CD4-positive, alpha-beta T cell treated with Interleukin-1 beta for 1 hour (primary cell): ENCODE measurements at places on chromosomes 13 and 19.

DNA sequence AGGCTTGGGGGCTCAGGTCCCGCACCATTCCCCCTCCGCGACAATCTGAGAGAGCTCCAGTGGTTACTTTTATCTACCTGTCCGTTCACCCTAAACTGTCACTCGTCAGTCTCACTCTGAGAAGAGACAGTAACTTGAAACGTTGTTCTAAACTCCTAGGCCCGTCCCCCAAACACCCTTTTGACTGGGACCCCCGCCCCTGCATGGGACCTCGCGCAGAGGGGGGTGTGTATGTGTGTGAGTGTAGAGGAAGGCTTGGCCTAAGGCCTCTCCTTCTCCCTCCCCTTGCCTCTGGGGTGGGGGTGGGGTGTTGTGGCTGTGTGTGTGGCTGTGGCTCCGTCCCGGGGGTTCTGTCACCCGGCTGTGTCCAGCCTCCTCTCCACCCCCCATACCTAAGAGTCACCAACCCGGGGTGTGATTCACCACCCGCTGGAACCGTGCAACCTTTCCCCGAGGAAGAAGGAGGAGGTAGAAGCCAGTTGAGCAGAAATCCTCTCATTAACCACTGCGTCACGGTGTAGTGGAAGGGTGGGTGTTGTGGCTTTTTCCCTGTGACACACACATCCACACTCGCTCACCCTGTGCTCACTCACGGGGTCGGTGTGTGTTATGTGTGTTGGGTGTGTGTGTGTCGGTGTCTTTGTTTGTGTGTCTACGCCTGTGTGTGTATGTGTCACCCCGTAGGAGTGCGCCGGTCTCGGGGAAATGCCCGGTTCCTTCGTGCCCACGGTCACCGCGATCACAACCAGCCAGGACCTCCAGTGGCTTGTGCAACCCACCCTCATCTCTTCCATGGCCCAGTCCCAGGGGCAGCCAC lies 2.4 kb downstream of the FOSB start:
- DNase-seq: peak; percentile 77

- peak; percentile 20 for DNase-seq
Measured at GRCh38 chr13:80339912-80340650, 845 bp downstream of the SPRY2 start.

GRCh38 chr13:36362914-36363313 lies 16.7 kb upstream of the SPART start:
- DNase-seq: no peak

DNA sequence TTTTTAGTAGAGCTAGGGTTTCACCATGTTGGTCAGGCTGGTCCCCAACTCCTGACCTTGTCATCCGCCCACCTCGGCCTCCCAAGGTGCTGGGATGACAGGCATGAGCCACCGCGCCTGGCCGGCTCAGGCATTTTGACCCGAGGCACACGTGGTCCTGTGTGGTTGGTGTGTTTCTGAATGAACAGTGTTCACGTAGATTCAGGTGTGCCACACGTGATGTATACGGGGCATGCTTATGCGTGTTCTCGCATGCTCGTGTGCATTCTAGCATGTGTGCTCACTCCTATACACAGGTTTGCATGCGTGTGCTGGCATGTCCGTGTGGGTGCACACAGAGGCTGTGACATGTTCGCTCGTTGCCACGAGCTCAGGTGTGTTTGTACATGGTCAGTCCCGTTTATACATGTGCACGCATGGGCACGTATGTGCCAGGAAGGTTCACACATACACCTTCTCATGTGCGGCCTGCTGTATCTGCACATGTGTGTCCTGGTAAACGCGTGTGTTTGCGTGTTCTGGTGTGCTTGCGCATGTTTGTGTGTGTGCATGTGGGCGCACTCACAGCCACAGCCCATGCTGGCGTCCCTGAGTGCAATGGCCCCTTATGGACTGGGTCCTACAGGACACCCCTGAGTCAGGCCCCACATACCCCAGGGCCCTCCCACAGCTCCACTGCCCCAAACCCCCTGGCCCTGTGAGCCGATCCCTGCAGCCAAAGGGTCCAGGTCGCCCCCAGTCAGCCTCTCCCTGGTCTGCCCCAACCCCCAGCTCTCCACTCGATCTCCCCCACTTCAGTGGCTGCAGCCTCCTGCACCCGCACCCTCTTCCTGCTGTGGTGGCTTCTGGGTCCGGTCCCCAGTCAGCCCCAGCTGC lies 20.6 kb upstream of the TCF3 start:
- DNase-seq: no peak

DNA sequence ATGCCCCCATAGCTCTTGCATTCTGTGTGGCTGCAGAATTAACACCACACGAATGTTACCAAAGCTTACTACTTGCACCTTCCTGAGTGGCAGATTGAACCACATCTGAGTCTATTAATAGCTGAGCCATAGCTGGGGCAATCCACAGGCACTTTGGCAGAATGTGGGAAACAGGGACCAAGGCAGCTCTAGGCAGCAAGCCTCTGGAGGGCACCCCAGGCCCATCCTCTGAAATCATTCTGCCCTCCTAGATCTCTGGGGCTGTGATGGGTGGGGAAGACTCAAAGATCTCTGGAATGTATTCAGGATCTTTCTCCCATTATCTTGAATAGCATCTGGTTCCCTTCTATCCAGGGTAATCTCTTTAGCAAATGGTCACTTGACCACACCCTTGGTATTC lies 139.3 kb downstream of the TNFRSF19 start:
- DNase-seq: no peak

- no peak for DNase-seq
Measured at GRCh38 chr13:110298505-110299282, 8.3 kb downstream of the COL4A1 start.

GRCh38 chr13:39273953-39274738 lies 235.9 kb downstream of the NHLRC3 start:
- no peak for DNase-seq

DNA sequence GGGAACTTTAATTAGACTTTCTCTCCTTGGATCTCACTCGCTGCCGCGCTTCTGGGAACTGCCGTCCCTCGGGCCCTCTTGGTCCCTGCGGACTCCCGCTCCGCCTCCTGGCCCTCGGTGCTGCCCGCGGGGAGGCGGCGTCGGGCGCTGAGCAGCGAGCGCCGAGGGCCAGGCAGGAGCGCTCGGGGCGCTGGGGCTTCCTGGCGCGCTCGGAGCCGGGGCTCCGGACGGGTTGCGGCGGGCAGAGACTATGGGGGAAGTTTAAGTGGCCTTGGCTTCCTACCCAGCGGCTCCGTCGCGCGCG lies 704 bp downstream of the CHST8 start:
- no peak for DNase-seq

- no peak for DNase-seq
Measured at GRCh38 chr19:57075125-57075524, 44.7 kb upstream of the USP29 start.

DNA sequence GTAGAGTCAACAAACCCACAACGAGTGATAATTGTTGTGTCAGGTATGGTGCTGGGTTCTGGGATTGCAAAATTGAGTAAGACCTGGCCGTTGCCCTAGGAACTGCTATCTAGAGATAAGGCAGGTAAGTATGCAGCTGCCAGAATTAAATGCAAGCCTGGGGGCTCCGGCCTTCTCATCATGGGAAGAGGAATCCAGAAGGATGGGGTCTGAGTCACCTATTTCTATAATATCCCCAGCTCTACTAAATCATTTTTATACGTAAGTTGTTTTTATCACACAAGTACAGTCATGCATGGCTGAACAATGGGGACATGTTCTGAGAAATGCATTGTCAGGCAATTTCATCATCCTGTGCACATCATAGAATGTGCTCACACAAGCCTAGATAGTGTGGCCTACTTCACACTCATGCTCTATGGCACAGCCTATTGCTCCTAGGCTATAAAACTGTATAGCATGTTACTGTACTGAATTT lies 203.0 kb downstream of the KLF5 start:
- no peak for DNase-seq

DNA sequence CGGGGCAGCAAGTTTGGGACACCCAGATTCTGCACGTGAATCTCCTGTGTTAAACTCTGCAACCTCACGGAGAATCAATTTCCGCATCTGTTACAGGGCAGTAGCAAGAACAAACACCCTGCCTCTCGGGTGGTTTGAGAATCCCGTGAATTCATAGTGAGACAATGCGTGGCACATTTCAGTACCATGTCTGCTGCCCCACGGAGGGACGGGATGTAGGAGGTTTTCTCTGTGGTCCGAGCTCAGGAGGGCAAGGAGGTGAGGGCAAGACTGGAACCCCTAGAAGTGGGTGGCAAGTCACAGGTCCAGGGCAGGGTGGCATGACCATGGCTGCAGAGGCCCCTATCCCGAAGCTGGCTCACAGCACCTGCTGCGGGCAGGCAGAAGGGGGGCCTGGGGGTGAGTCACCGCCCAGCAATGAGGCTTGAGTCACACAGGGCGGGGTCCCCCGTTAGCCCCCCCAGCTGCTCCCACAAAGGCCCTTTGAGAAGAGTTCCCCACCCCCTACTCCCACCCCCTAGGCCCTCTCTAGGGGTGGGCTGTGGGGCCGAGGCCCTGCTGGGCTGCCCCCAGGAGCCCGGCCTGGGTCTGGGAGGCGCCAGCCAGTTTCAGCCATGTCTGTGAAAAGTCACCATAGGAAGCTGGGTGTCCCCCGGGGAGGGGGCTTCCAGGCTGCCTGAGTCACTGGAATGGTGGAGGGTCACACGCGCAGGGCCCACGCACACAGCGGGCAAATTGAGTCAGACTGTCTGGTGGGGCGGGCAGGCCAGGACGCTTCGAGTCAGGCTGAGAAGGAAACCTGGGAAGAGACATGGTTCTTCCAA lies 25.8 kb upstream of the NANOS3 start:
- DNase-seq: peak; percentile 62

GRCh38 chr13:33761740-33762139 lies 56.2 kb upstream of the RFC3 start:
- no peak for DNase-seq

DNA sequence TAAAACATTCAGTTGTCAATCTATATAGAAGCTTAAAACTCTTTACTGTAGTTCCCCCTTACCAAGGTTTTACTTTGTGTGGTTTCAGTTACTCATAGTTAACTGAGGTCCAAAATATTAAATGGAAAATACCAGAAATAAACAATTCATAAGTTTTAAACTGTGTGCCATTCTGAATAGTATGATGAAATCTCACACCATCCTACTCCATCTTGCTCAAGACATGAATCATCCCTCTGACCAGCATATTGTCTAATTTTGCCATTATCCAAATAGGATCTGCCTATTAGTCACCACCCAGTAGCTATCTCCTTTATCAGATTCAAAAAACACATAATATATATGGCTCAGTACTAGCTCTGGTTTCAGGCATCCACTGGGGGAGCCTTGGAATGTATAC lies 22.4 kb downstream of the ZNF571 start:
- no peak for DNase-seq

DNA sequence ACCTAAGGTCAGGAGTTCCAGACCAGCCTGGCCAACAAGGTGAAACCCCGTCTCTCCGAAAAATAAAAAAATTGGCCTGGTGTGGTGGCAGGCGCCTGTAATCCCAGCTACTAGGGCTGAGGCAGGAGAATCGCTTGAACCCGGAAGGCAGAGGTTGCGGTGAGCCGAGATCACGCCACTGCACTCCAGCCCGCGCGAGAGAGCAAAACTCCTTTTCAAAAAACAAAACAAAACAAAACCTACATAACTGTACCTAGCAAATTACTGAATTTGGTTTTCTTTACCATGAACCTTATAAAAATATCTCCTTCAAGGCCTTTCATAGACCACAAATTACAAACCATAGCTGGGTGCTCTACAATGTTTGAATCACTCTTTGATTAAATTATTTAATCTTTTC lies 760 bp downstream of the ZNF91 start:
- DNase-seq: peak; percentile 59

- DNase-seq: peak; percentile 4
Measured at GRCh38 chr13:110387451-110388107, 80.5 kb downstream of the COL4A2 start.

DNA sequence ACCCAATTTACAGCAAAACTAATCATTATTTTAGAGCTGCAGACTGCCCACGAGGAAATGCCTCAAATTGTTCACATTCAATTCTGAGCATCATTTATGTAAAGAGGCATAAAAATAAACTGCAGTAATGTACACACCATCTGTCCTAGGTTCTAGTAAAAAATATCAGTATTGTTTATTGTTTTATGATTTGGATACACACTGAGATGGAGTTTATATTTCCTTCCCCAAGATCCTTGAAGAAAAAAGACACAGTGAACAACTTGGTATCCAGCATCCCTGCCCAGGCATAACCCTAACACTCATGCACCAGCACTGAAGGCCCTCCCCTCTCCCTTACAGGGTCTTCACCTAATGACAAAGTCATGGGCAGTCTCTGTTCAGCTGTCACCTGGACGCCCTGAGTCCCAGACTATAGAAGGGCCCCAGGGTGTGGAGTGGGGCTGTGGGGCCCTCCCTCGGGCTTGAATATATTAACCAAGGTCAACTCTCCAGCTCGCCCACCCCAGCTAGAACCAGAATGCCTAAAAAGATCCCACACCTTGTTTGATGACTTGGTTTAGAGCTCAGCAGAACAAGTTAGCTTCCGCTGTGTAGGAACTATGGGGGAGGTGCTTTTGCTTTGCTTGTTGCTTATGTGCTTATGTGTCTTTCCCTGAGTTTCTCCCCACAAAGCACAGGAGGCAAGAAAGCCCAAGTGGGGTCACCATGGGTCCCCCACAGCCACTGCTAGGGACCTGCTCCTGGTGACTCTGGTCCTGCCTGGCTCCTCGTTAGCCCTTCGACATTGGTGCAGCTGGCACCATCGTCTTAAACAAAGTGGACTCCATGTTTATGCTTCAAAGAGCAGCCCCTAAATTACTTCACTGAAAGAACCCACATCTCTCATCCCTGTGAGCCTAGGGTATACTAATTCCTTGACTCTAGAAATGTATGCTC lies 111.1 kb downstream of the COL4A1 start:
- DNase-seq: no peak

DNA sequence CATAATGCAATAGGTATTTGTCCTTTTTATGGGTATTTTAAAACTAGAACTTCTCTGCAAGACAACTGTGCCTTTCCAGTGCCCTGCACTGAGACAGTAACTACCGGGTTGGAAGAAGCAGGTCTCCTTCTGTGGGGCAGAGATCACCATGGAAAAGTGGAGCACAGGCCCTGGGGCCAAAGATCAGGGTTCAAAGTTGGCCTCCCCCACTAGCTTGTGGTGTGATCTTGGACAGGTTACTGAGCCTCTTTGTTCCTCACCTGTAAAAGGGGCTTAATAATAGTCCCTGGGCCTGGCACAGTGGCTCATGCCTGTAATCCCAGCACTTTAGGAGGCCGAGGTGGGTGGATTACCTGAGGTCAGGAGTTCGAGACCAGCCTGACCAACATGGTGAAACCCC lies 68.3 kb downstream of the CEBPG start:
- DNase-seq: no peak

GRCh38 chr13:59691501-59692066 lies 472.1 kb downstream of the DIAPH3 start:
- no peak for DNase-seq

GRCh38 chr19:4539693-4540581 lies at the start of gene LRG1:
Gene LRG1, minus strand, starts transcription at chr19:4540036. Its CDS starts 23 bp downstream, at chr19:4540013.
- peak; percentile 12 for DNase-seq
